HCT116 (cell line): ENCODE measurements at places on chromosomes 1 and 21. TPM values are rescaled to one million over a fixed set of nuclear protein-coding genes. Genes with fewer than 3 reads are reported as not detected.

Gene CLCA2
- not detected for total RNA-seq

Gene CXADR
- 21.6 TPM for total RNA-seq

Gene MANEAL
- total RNA-seq, result 17.3 TPM

Gene OR2L5
- total RNA-seq, result not detected

Gene SHISA4
- 15.2 TPM for total RNA-seq

Gene OLIG2
- total RNA-seq, result not detected

Gene FABP3
- not detected for total RNA-seq

Gene RUNX1
- total RNA-seq, result 33.5 TPM

Gene RGSL1
- not detected for total RNA-seq

Gene SH2D1B
- total RNA-seq, result 0.12 TPM

Gene C1orf167
- total RNA-seq, result 0.12 TPM

Gene NECAP2
- 35.5 TPM for total RNA-seq

Gene PADI4
- total RNA-seq, result 0.44 TPM

Gene KCNE1
- not detected for total RNA-seq

Gene C8B
- total RNA-seq, result 0.10 TPM

Gene CATSPERE
- total RNA-seq, result 0.34 TPM

Gene HSD11B1
- 0.27 TPM for total RNA-seq

Gene UBL4B
- 0.57 TPM for total RNA-seq

Gene BEND5
- total RNA-seq, result not detected

Gene OLFML3
- 0.25 TPM for total RNA-seq

Gene FLG2
- not detected for total RNA-seq

Gene ASAP3
- total RNA-seq, result 19.7 TPM

Gene RAB7B
- total RNA-seq, result 0.22 TPM

Gene TMCO4
- total RNA-seq, result 12.7 TPM

Gene CELA3B
- 5.3 TPM for total RNA-seq
